ENCODE measurements at places on chromosomes 6 and 20.

- no peak for DNase-seq
These were observed 645.0 kb downstream of the PRKN start for GRCh38 chr6:162082520-162082919.

DNA sequence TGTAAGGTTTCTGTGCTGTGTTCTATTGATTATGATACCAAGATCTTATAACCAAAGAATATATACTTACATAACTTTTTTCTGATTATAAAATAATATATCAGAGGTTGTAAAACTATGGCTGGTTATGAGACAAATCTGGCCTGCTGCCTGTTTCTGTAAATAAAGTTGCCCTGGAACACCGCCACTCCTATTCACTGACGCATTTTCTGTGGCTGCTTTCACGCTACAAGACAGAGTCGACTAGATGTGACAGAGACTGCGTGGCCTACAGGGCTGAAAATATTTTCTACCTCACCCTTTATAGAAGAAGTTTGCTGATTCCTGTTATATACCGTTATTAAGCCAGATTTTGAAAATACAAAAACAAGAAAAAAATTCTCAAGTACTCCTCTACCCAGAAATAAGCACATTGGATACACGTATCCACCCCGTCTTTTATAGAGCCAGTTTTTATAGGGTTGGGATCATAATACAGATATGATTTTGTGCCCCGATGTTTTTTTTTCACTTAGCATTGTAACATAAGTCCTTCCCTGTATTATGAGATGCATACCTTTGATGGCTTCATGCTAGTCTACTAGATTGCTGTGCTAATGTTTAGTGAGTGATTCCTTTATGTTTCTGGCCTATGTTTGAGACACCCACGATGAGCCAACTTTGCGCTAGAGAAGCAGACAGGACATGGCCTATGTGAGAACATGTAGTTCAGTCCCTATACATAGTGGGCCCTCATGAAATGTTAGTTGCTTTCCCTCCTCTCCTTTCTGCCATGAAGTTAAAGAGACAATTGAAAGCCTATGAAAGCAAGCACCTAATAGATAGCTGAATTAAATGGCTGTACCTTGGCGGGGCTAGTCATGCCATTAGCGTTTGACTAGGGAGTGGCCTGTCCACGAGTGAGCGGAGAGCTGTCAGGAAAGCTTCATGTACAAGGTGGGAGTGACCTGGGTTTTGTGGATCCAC lies 98.1 kb upstream of the KCNK16 start:
- no peak for DNase-seq

- DNase-seq, result no peak
These were observed at the start of gene OCSTAMP for GRCh38 chr20:46550461-46550860. OCSTAMP (minus strand) TSS chr20:46550654; CDS start chr20:46550560, 94 bp downstream.

GRCh38 chr20:16203096-16203495 lies 370.2 kb downstream of the KIF16B start:
- DNase-seq, result no peak

DNA sequence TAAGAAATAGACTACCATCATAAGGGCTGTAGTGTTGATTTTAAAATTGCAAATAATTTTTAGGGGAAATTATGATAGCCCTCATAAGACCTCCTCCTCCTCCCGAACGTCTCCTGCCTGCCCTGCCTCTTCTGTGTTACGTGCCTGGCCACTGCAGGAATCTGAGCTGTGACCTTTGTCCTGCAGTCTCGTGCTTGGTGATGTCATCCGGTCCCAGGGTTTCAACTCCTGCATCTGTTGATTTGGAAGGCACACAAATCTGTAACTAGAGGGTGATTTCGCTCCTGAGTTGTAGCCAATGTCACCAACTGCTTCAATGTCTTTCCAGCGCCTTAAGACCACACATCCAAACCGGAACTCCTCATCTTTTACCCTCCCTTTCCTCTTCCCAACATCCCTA lies 163.2 kb downstream of the AIG1 start:
- no peak for DNase-seq

DNA sequence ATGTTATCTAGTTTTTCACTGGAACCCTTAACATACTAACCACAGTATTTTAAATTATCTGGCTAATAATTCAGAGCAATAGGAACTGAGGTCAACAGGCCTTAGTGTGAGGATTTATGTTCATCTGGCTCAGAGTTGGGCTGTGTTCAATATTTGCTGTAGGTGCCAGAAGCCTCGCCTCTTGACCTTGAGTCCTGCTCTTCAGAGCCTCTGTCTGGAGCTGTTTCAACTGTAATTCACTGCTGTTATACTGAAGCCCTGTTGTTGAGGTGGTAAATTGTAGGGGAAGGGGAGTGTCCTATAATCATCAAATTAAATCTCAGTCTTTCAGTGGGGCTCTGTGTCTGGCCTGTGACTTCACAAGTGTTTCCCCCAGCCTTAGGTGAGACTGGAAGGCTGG lies 184.4 kb downstream of the CDH26 start:
- peak; percentile 21 for DNase-seq

GRCh38 chr20:57387945-57388371 lies 3.2 kb upstream of the RBM38 start:
- DNase-seq, result no peak

DNA sequence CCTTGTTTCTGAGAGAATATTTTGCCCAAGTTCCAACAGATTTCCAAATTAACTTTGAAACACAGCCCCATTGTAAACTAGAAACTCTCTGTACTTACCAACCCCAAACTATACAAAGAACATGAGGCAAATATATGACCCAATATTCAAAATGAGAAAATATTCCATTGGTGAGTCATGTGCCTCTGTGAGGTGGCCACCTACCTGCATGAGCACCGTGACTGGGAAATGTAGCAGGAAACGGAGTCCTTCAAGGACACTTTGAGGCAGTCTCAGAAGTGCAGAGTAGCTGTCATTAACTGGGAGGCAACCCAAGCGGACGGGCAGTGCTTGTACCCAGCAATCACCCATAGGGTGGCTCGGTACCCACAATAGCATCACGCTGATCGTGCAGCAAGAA lies 335.5 kb upstream of the NOX3 start:
- DNase-seq, result no peak

GRCh38 chr6:158680481-158680880 lies 30.6 kb downstream of the SYTL3 start:
- no peak for DNase-seq

- DNase-seq, result no peak
These were observed 47.0 kb upstream of the DST start for GRCh38 chr6:56689663-56690062.

DNA sequence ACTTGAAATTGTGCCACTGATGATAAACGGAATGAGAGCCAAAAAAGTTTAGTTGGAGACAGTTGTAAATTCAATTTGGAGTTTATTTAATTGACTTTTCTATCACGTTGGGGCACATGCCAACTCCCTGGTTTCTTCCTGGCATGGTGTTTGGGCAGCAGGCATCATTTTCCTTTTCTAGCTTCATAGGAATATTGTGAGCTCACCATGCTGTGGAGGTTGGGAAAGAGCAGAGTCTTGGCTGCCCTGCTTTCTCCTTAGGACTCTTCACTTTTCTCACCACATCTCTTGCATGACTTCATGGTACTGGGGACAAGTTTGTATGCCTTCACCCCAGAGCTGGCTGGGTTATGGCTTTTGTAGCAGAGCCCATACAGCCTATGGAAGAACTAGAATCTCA lies 6.4 kb downstream of the SCAND1 start:
- DNase-seq, result no peak

DNA sequence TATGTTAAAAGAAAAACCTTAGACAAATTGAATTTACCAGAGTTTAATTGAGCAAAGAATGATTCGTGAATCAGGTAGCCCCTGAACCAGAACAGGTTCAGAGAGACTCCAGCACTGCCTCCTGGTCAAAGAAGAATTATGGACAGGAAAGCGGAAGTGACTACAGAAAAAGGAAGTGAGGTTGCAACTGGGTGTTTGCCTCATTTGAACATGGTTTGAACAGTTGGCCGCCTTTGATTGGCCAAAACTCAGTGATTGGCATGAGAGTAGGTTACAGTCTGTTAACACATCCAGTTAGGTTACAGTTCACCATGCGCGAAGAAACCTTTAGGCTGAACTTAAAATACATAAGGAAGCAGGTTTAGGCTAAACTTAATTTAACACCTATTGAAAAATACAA lies 248.8 kb downstream of the TFAP2A start:
- DNase-seq, result no peak

DNA sequence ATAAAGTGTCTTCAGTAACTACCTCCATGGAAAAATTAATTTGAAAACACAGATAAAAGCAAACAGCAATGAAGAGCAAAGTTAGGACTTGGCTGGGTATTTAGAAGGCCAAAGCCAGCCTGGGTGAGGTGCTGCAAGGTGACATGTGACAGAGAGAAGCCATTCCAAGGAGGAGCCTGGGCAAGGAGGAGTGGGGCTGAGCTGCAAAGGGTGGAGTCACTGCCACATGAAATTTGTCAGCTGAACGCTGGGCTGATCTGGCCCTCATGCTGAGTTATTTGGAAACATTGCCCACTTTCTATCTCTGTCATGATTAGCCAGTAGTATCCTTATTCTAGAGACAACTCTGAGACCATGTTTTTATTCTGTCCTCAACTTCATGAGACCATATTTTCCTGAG lies 76.3 kb downstream of the PERP start:
- no peak for DNase-seq

GRCh38 chr6:163531122-163531521 lies 116.6 kb downstream of the QKI start:
- no peak for DNase-seq

- no peak for DNase-seq
These were observed 27.8 kb downstream of the ZNF451 start for GRCh38 chr6:57117796-57118195.

DNA sequence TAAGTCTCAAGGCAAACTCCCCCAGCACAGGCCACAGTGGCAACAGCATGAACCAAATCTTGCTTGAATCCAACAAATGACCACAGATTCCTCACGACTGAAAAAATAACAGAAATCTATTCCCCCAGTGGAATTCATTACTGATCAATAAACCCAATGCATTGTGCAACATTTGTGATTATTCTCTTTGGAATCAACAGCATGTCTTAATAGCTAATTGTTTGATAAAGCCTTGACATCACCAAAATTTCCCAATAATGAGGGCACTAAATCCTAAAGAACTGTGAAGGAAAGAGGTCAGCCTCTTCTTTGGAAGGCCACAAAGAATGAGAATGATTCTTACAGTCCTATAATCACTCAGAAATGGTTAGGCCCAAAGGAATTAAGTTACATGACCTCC lies 5.8 kb downstream of the SCML4 start:
- no peak for DNase-seq

DNA sequence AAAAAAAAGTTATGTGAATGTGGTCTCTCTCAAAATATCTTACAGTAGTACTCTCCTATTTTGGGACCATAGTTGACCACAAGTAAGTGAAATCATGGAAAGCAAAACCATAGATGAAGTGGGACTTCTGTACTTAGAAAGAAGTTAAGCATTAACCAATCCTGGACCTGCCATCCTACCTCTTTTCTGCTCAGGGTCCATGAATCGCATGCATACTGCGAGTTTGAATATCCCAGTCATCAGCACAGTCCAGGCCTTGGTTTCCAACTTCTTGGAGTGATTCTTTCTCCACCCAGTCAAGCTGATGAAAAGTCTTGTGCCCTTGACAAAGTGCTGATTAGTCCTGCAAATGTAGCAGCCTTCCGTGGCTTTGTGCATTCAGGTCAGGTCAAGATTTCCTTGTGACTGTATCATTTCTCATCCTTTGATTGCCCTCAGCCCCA lies 46.0 kb downstream of the RNF217 start:
- DNase-seq, result no peak

- DNase-seq, result no peak
These were observed 21.0 kb downstream of the COL9A1 start for GRCh38 chr6:70281923-70282311.

- DNase-seq, result no peak
These were observed 23.8 kb downstream of the GATA5 start for GRCh38 chr20:62451970-62452369.

DNA sequence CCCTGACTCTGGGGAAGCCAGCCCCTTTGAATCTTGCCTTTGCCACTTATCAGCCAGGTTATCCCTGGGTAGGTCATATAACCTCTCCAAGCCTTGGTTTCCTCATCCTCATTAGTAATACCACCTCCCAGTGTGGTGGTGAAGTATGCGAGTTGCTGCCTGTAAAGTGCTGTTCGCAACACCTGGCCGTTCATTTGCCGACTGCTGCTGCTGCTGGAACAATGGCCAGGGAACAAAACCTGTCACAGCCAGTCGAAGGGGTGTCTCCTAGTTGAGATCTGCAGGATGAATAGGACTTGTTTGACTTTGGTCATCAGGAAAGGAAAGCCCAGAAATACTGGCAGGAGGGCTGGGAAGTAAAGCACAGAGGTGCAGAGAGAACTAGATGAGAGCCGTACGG lies 6.1 kb downstream of the MANBAL start:
- peak; percentile 98 for DNase-seq

GRCh38 chr6:4584801-4585200 lies 191.4 kb upstream of the CDYL start:
- DNase-seq, result no peak

DNA sequence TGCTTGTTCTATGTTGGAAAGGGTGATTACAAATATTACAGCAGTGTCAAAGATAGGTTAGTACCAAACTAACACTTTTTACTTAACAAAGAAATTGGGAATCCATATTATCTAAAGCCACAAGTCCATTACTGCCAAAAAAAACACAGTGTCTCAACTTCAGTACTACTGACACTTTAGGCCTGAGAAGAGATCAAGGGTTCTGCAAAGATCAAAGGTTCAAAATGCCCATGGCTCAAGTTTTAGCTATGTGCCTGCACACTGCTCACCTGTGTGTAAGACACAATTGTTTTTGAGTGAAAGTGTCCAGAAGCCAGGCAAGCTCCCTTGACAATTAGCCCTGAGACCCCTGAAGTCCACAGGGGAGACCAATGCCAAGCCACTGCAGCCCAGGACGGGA lies 132.6 kb downstream of the ZMYND8 start:
- no peak for DNase-seq

- no peak for DNase-seq
These were observed 203.2 kb upstream of the SMLR1 start for GRCh38 chr6:130624046-130624445.

DNA sequence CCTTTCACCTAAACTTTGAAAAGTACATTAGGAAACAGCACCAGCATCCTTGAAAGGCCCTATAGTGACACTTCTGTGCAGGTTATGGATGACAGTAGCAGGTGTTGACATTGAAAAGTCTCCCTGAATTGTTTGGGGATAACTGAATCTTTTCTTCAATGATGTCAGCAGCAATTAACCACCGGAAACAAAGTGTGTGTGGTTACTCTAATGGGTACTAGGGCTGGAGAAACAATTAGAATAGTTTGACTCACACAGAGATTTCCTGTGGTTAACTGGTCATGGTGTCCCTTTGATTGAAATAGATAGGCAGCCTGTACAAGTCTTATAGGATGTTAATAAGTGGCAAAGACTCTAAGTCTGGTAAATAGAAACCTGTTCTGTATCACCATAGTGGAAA lies 189.1 kb downstream of the TBX18 start:
- no peak for DNase-seq

Measured in NCI-H2029 (cell line).